Hindlimb muscle (tissue), 1 donor: ENCODE measurements at places on chromosomes 3 and 15.

- DNase-seq = no peak
These were observed 113.5 kb downstream of the IGF2BP2 start for GRCh38 chr3:185711255-185711870.

GRCh38 chr15:28983432-28984311 lies 97.9 kb downstream of the APBA2 start:
- no peak for DNase-seq

DNA sequence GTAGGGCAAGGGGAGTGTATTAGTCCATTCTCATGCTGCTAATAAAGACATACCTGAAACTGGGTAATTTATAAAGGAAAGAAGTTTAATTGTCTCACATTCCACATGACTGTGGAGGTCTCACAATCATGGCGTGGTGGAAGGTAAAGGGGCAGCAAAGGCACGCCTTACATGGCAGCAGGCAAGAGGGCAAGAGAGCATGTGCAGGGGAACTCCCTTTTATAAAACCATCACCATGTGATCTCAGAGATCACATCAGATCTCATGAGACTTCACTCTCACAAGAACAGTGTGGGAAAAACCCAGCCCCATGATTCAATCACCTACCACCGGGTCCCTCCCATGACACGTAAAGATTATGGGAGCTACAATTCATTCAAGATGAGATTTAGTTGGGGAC lies 41.4 kb downstream of the SUMF1 start:
- no peak for DNase-seq

DNA sequence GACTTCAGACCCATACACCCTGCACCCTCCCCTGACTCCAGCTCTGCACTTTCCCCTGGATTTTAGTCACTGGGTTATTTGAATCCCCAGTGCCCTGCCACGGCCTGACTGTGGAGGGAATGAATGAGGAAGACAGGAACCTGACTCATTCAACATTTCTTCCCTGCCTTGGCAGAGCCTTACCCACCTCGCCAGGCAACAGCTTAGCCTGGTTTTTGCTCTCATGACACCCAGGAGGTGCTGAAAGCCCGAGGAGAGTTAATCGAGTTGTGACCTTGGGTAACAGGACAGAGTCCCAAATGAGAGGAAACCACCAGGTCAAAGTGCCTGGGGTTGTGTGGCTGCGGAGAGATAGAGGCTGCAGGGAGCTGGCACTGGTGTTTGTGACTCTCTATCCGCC lies 128.3 kb downstream of the SMAD6 start:
- DNase-seq = no peak

DNA sequence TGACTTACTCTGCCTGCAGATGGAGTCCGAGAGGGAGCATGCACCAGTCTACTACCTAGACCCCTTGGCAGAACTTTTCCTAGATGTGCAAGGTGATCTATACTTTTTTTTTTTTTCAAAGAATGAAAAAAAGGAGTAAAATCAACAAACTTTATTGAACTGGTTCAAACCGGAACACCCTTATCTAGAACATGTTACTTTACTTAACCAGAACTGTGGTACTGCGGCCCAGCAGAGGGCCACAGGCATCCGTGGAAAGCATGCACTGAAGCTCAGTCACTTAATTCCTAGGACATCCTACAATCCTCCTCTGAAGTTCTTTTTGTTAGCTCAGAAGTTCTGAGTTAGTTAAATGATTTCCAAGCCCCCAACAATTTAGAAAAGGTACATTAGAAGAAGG lies 21.6 kb downstream of the CHAC1 start:
- no peak for DNase-seq

DNA sequence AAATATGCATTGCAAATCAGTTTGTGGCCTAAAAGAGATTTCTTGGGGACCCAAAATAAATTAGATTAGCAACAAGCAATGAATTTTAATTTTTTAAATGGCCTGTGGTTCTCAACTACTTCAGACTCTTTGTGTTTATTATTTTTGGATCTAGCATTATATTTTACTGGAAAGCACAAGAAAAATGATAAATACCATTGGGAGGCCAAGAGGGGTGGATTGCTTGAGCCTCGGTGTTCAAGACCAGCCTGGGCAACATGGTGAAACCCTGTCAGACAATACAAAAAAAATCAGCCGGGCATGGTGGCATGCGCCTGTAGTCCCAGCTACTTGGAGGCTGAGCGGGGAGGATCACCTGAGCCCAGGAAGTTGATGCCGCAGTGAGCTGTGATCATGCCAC lies 13.6 kb downstream of the LACTB start:
- no peak for DNase-seq

DNA sequence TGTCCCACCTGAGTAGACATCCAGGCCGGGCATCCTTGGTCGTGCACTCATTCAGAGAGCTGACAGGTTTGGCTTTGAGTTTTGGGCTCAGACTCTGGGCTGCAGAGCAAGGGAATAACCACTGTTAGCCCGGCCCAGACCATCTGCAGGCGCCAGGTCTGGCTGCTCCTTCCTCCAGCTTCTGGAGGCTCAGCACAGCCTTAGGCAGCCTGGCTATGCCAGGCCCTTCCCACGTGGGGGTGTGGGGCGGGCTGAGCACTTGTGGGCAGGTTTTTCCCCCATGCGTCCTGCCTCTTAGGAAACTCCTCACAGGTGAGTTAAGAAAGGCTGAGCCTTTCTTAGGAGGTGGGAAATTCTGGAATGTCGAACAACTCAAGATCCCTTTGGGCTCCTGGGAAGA lies 11.2 kb downstream of the PLA2G4B start:
- no peak for DNase-seq

DNA sequence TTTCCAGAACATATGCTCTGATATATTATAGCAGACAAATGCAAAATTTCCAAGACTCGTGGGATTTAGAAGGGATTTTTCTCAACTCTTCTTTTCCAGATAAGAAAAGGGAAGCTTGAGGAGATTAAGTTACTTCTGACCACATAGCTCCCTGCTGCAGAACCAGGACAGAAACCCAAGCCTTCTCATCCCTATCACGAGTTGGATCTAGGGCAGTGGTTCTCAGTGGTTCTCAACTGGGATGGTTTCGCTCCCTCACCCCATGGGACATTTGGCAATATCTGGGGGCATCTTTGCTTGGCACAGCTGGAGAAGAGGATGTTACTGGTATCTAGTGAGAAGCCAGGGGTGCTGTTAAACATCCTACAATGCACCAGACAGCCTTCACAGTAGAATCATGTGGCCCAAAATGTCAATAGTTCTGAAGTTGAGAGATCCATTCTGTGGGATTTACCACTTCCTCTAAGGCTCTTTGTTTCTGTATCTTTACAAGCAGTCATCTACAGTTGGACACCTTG lies 64.2 kb downstream of the LIPC start:
- no peak for DNase-seq

- DNase-seq = no peak
These were observed 63.2 kb downstream of the SSUH2 start for GRCh38 chr3:8581373-8581772.

- DNase-seq = no peak
These were observed 7.6 kb downstream of the ULK3 start for GRCh38 chr15:74835312-74835823.

DNA sequence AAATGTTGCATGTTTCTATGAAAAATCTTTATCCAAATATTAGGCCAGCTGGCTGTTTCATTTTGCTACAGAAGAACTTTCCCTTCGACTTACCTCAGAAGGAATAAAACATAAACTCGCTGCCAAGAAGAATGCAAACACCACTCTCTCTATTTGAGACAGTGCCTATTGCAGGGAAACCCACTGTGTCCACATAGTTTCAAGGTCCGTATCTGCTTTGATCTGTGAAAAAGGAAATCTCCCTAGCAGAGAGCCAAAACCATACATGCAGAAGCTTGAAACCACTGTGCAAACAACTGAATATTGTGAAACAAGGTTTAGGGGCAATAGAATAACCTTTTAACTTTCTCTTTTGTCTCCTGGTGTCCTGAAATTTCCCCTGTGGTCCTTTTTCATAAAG lies 35.0 kb upstream of the CAPN7 start:
- DNase-seq = no peak

- no peak for DNase-seq
These were observed 4.7 kb upstream of the TYRO3 start for GRCh38 chr15:41554343-41554742.

GRCh38 chr15:61095804-61096506 lies 133.1 kb downstream of the RORA start:
- no peak for DNase-seq

DNA sequence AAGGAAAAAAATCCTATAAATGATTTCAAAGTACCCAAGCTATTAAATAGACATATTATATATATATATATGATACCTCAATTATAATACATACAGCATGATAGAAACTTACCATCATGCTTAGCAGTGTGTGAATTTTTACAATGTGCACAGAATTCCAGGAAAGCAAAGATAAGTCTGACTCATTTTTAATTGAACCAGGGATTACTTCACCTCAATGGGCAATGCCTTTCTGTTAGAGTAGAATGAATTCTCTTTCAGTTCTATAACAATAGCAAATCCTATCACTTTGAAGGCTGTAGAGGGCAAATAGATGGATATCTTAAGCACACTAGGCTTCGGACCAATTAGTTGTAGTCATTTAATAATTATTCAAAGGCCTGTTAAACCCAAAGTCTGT lies 54.8 kb upstream of the P3H2 start:
- DNase-seq = no peak

GRCh38 chr15:85379403-85380131 lies 836 bp upstream of the AKAP13 start:
- no peak for DNase-seq

- DNase-seq = no peak
These were observed 192.4 kb upstream of the RORA start for GRCh38 chr15:61421470-61421869.

DNA sequence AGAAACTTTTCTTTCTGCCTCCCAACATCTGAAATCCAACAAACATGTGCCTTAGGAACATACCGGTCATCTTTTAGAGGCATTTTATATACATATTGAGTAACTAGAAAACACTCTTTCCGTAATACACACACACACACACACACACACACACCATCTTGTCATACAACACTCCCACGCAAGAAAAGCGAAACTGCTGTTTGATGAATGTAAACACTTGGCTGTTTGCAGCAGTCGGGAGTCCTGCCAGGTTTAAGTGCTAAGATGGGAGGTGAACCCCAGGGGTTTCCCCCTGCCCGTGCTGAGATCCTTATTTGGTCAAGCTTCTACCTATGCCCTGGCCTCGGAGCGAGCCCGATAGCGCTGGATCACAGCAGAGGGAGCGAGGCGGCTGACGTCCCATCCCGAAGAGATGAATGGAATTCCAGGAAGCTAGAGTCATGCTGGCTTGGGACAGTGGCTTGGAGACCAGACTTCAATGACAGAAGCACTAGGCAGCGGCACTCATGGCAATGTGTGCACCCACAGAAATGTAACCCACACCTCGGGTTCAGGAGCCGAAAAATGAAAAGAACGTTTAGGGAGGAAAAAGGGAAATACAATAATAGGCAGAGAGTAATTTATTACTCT lies 1.3 kb upstream of the THBS1 start:
- DNase-seq = peak; percentile 84

DNA sequence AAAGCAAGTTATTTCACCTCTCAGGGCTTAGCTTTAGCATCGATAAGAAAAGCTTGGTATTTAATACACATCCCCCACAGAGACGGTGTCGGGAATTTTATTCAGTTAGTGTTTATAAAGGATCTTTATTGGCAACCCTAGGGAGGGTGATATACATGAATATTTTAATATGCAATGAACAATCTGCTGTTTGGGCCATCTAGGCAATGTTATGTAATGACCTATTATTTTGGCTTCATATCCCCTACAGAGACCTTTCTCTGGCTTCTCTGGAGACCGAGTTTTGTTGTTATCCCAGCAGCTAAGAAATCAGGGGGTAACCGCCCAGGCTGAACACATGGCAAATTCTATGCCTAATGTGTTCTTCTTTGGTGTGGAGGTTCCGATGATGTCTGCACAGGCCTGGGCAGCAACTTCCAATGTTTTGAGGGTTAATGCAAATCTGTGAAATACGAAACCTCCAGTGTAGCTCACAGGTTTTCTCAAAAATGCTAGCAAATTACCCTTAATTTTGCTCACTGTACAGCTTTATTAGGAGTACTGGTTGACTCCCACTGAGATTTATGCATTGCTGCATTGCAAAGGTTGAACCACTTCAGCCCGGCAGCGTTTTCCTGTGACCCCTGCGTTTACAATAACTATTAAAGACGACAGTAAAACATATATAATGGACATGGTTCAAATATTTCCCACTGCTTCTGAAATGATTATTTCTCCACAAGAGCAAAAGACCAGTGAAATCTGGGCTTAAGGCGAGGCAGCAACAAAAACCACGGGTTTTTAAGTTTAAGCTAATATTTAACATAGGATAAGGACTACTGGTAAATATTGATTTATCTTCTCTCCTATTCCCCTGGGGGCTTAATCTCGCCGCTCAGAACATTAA lies 298.3 kb upstream of the NR2E3 start:
- no peak for DNase-seq

- DNase-seq = no peak
These were observed 852.4 kb downstream of the TUSC7 start for GRCh38 chr3:117562000-117562399.

DNA sequence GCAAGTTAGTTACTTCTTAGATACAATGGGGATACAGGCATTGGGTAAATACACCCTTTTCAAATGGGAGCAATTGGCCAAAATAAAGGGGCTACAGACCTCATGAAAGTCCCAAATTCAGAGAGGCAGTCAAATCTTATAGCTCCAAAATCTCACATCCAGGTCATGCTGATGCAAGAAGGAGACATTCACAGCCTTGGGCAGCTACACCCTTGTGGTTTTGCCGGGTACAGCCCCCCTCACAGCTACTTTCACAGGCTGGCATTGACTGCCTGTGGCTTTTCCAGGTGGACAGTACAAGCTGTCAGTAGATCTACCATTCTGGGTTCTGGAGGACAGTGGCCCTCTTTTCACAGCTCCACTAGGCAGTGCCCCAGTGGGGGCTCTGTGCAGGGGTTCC lies 17.5 kb upstream of the PLSCR1 start:
- DNase-seq = no peak

GRCh38 chr3:192577271-192577670 lies 150.1 kb downstream of the FGF12 start:
- DNase-seq = no peak

DNA sequence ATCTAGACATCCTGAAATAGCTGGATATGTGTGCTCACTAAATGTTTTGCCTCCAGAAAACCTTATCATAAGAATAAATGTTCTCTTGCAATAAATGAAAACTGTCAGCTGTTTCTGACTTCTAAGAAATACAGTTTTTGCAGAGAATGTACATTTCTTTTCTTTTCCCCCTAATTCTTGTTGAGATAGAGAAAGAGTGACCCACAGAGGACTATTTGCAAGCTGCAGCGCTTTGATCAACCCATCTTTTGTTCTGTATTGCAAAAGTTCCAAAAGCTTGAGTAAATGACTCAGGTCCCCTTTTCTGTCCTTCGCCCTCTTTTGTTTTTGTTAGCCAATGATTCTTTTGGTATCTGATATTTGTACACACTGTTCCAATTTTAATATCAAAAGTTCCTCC lies 141.9 kb downstream of the BBX start:
- no peak for DNase-seq
